ENCODE measurements at places on chromosomes 7 and 10.
A peak's percentile ranks its signal among the peaks of the same experiment; 100 is the strongest.

DNA sequence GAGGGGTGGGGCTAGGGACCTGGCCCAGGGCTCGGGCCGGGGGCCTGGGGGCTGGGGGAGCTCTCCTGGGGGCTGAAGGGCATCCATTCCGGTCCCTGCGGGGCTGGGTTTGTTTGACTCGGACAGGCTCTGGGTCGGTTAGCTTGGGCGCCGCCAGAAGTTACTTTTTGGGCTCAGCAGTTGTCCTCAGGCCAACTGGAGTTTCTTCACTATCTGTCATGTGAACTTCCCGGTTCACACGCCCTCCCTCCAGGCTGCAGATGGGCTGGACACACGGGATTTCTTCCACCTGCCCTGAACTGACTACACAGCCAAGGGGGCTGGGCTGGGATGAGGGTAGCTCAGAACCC is 3.8 kb downstream of the SLC4A2 start:
- no peak for DNase-seq

GRCh38 chr7:127922656-127923055 is 108.6 kb downstream of the LRRC4 start:
- no peak for DNase-seq

DNA sequence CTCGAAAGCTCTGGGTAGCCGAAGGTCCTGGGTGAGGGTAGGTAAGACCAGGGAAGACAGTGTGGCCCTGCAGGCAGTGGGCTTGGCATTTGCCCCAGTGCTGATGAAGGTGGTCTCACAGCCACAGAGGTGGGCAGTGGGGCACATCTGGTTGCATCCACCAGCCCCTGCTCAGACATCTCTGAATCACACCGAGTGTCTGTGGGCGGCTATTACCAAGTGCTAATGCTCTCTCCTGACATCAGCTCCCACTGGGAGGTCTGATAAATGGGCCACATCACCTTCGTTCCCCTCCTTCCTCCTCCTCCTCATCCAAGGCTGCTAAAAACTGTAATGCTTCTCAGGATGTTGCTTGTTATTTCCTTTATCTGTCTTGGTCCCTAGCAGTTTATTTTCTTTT is 330.9 kb upstream of the COBL start:
- no peak for DNase-seq

GRCh38 chr7:100465702-100466311 is 1.7 kb upstream of the SPACDR start:
- DNase-seq = peak; percentile 66

DNA sequence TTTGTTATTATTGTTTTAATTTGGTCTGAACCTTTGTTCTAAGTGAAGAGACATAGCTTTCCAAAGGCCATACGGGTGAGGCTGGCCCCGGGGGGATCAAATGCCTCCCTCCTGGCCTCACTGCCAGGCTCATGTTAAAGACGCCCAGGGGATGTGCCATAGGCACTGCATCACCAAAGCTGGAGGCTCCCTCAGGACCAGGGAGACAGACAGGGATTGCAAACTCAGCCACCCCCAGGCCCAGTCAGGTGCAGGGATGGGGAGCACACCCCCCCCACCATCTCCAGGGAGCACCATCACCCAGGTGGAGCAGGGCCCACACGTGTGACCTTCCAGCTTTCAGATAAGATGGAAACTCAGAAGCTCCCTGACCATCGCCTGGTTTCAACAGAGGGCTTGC is 96.0 kb upstream of the DNAAF5 start:
- DNase-seq = no peak
